ENCODE measurements at places on chromosomes 16 and 17.

- DNase-seq, result no peak
These were observed 6.2 kb downstream of the FOXK2 start for GRCh38 chr17:82525712-82526111.

DNA sequence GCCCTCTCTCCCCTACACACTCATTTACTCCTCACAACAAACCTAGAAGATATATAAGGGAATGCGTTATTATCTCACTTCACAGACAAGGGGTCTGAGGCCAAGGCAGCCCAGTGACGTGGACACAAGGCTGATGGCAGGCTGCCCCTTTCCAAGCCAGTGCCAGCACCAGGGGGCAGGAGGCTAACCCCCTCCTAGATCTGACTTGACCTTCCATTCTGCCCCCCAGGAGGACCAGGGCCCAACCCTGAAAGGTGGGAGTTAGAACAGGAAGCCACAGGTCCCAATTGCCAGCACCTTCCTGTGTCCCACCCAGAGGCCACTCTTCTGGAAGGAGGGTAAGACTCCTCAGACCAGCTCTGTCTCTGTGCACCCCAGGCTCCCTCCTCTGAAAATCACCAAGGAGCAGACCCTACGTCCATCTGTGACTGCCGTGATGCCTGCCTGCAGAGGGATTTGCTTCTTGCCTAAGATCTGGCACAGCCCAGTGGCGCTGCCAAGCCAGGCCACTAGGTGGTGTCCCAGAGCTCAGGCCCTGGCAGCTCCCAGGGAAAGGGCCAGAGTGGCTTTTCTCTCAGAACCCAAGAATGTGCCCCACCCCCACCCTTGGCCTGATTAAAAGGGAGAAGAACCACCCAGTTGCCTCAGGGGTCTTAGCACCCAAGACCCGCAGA lies 42.4 kb upstream of the MRPS23 start:
- peak; percentile 95 for DNase-seq

DNA sequence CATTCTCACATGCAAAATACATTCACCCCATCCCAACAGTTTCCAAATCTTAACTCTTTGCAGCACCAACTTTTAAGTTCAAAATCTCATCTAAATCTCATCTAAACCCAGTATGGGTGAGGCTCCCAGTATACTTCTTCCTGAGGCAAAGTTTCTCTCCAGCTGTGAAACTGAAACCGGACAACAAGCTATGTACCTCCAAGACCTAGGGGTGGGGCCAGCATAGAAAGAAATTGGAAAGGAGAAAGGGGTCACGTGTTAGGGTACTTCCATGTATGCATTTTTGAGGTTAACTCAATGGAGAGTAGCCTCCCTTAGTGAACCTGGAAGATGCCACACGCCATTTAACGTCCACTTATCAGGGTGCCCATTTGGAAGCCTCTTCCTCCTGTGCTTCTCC lies 23.9 kb upstream of the LRRC75A start:
- no peak for DNase-seq

- DNase-seq, result no peak
These were observed 24.8 kb downstream of the HS3ST3B1 start for GRCh38 chr17:14325618-14326167.

GRCh38 chr17:58338454-58338840 lies 9.9 kb upstream of the TSPOAP1 start:
- no peak for DNase-seq

DNA sequence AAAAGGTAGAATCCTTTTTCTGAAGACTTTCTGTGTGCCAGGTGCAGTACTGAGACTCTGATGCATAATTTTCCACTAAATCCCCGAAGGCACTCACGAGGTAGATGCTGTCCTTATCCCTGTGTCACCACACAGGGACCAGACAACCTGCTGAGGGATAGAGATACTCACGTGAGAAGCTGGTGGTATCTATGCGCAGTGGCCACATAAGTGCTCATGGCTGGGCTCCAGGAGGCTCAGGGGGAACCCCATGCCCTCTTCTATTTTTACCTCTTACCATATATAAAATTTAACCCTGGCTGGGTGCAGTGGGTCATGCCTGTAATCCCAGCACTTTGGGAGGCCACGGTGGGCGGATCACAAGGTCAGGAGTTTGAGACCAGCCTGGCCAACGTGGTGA lies 38.3 kb downstream of the NT5M start:
- no peak for DNase-seq

DNA sequence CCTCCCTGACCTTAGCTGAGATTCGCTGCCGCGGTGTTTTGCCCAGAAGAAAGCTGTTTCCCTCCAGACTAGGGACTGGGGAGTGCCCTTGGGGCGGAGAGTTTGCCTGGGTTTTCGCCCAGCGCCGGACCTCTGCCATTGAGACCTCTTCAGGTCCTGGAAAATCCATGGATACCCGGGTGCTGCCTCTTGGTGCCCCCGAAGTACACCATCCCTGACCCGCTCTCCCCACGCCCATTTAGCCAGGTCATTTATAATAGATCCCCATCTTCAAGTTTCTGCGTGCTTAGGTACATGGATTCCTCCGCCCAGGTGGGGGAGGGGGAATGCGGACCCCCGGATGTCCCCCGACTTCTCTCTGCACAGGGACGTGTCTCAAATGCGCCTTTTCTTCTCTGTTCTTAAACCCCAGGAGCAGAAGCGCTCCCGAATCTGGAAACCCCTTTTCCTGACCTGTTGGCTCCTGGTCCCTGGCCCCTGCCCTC lies 15.0 kb upstream of the CBX8 start:
- DNase-seq, result no peak

GRCh38 chr17:40021451-40021971 lies 6.3 kb downstream of the CSF3 start:
- peak; percentile 42 for DNase-seq

DNA sequence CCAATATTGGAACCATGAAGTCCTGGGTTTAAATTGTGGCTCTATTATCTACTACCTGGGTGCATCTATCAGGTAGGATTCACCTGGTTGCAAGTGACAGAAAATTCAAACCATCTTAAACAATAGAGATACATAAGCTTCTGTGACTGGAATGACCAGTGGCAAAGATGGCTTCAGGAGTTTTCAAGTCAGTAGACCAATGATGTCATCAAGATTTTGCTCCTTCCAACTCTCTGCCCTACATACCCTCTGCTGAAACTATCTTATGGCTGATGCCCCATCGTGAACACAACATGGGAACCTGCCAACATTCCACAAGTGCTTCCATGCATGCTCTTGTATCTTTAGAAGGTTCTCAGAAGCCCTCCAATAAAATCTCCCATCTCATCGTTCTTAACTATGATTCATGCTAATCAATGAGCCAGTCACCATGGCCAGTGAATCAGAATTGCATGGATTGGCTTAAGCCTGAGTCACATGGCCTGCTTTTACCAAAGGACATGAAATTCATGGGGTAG lies 180.9 kb downstream of the GRIN2A start:
- DNase-seq, result no peak

- DNase-seq, result peak; percentile 68
These were observed 52.2 kb downstream of the TUBD1 start for GRCh38 chr17:59840329-59841090.

DNA sequence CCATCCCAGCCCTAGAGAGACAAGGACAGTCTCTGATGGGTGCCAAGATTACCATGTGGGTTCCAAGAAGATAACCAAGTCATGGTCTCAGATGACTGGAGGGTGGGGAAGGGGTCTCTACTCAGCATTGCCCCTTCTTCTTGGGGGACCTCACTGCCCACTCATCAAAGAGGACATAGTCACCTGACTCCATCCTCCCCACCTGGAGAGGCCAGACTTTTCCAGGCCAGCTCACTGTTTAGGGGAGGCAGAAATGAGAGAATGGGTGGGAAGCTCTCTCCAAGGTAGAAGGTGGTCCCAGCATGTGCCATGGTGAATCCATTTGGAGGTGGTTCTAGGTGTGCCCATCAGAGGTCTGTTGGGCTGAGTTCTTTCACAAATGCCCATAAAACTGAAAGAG lies 20.7 kb upstream of the IL21R start:
- no peak for DNase-seq

DNA sequence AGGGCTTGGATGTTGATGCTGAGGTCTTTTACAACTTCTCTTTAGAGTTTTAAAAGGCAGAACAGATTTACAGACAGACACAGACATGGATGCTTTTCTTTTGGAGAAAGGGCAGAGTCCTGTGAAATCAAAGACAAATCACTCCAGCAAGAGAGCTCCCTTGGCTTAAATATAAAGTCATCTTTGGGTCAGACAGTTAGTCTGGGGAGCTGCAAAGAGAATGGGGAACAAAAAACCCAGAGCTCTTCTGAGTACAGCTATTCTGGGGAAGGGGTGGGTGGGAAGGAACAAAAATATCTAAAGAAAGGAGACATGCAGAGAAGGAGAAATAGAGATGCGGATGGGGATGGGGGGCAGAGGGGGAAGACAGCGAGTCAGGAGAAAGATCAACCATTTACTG lies 266.6 kb downstream of the XYLT1 start:
- DNase-seq, result no peak

DNA sequence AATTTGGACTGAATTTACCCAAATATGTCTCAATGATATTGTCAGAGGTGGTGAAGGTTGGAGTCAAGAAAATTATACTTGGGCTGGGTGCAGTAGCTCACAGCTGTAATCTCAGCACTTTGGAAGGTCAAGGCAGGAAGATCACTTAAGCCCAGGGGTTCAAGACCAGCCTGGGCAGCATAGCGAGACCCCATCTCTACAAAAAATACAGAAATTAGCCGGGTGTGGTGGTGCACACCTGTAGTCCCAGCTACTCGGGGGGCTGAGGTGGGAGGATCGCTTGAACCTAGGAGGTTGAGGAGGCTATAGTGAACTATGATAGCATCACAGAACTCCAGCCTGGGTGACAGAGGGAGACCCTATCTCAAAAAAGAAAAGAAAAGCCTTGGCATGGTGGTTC lies 40.9 kb downstream of the LAT start:
- no peak for DNase-seq

DNA sequence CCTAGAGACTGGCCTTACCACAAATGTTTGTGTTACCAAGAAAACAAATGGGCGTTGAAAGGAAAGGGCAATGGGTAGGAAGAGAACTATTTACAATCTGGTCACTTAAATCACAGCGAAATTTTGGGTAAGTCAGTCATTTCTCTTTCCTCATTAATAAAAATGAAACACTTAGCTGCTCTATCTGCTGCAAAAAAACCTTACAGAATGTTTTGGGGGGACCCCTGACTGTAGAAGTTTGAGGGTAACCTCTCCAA lies 742 bp upstream of the NUTF2 start:
- DNase-seq, result no peak

DNA sequence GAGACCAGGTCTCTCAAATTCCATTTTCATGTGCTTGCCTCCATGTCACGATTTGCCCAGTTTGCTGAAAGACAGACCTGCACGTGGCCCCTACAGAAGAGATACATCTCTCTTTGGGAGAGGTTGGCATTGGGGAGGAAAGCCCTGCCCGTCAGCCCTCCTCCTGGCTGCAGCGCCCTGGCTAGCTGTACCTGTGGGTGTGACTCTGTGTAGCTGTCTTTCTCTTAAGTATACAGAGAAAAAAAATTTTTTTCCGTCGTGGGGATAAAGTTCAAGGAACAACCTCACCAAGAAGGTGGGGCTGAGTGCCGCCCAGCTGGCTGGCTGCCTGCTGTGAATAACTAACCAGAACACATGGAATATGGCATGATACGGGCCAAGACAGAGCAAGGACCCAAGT lies 26.5 kb downstream of the TMEM98 start:
- no peak for DNase-seq

GRCh38 chr17:61687769-61688168 lies 96.8 kb upstream of the NACA2 start:
- DNase-seq, result no peak

DNA sequence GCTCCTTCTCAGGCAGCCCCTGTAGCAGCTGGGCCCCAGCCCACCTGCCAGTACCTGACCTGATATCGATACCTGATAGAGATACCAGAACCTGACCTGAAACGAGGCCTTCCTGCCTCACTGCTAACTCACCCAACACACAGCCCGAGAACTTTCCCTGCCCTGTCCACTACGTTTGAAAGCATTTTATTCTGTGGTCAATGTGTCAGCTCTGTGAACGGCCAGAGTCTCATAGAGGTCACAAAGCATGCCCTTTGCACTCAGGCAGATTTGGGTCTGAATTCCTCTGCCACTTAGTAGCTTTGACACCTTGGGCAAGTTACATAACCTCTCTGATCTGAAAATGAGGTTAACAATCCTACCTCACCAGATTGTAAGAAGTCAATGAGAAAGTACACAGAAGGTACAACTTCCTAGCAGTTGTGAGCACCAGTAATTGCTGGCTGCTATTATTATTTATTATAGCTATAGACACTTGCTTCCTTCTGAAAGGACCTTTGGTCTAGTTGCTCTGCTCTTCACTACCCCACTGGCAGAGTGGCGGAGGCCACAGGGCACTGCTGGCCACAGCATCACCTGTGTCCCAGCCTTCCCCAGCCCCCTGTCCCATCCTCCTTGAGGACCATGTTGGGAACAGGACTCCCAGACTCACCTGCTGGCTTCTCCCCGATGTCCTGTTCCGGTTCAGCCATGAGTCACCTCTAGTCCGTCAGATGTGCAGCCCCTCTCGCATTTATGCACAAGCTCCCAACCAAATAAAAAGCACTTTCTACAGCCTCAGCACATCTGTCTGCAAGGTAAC lies 895 bp downstream of the ANKRD40CL start:
- DNase-seq, result no peak

DNA sequence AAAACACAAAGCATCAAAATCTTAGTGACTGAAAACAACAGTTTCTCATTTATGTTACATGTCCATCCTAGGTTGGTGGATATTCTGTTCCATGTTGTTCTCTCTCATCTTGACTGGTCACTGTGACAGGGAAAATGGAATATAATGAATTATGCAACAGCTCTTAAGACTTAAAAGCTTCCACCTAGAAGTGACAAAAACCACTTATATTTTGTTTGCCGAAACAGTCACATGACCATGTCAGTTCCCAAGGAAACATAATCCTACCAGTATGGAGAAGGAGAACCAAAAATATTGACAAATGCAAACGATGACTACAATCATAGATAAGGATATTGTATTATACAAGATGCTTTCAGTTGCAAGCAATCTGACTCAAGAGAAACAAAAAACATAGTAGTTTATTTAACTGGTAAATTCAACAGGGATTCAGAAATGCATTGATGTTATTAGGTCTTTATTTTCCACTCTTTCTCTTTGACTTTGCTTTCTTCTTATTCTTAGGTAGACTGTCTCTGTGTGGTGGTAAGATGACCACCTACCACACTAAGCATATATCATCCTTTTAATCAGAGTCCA lies 103.8 kb downstream of the SSH2 start:
- no peak for DNase-seq

DNA sequence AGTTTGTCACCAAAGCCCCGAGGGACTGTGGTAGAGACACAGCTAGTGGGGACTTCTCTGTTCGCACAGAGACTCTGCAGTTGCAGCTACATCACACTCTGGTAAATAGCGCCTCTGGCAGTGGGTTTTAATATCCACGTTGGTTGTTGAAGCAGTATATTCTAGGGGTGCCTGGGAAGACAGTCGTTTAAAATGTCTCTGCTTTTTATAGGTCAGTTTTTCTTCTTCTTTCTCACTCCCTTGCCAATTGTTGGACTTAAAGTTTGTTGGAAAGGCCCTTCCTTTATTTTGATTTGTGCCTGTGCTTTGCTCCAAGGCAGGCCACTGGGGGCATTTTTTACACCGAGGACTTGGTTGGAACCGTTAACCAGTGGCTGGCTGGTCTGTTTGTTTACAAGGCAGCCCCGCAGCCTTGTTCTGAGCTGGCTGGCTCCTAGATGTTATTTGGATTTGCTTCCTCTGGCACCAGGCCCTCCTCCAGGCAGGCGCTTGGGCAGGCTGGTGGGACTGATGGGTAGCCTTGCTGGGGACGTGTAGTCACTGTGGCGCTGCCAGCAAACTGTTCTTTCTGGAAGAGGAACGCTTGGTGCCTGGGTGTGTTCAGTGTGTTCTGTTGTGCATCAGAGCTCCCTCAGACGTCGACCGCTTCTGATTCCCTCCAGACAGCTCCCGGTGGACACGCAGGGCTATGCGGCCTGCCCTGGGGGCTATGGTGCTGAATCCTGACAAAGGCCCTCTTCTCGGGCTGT lies 218.2 kb upstream of the CHMP6 start:
- peak; percentile 18 for DNase-seq

Data from fibroblast of the aortic adventitia (primary cell).